GM10248 (cell line): ENCODE measurements at places on chromosomes 2 and 18.

DNA sequence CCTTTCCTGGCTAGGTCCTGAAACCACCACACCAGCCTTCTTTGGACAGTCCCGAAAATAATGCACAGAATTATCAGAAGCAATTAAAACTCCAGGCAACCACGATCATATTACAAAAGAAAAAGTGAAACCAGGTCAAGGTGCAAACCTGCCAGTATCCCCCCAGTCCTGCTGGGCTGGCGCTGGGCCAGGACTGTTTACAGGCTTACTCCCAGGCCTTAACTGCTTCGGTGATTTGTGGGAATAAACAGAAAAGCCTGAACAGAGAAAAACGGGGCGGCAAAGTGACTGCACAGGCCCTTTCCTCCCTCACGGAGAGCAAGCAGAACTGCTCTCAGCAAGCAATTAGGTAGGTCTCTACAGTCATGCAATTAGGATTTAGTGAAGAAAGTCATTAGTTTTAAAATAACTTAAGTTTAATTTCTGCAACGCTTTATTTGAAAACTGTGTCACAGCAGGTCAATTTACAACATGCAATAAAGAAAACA lies 1.3 kb downstream of the HDAC4 start:
- no peak for DNase-seq

DNA sequence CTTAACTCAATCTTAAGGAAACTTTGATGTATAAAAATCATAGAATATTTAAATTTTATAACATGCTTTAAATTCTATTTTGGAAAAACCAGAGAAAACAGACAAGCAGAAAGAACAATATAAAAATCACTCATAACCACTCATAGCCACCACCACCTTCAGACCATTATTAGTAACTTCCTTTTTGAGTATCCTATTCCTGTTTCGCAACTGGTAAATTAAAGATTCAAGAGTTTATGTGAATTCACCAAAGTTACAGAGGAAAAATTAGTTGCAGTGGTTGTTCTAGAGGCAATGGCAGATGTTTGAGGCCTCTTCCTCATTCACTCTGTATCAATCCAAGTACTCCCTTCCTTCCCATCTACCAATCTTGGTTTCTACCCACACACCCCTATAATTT lies 49.3 kb upstream of the PROKR1 start:
- no peak for DNase-seq

DNA sequence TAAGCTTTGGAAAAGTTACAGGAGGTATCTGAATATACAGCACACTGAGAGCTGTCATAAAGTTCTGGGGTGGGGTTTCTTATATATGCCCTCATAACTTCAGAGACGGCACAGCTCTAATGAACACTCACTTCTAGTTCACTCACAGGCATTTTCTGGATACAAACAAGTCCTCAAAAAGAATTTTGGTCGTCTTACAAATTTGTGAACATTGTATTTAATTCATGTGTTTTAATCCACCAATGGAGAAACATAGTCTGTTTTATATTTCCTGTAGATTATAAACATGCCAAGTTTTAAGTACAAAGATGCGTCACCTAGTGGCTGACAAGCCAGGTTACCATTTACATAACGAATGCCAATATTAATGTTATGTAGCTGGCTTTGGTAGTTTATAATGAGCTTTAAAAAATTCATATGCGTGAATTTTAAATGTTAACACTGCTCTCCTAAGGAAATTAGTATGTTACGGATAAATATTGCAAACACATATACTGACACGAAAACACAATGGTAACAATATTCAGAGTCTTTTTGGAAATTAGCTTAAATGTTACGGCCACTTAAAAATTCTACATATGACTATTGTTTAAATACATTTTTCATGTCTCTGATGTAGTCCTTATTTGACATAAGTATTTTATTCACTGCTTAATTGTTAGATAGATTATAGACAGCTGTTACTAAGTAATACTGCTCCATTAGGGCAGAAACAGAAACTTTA lies 2.5 kb downstream of the COL3A1 start:
- no peak for DNase-seq

DNA sequence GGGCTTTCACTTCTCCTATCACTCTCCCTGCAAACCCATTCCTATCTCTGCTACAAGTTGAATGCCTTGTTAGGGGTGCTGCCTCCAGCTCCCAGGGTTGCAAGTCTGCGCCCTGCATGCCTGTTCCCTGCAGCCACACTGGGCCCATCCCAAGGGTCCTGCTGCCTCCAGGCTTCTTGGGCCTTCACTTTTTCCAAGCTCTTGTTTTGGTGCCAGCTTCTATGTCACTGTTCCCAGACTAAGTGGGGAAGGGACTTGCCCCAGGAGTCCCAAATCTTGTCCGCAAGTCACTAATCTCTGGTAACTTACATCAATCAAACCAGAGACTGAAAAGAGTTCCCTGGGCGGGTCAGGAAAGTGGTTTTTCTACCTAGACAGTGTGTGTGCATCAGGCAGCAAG lies 65.4 kb downstream of the ZCCHC2 start:
- peak; percentile 6 for DNase-seq

DNA sequence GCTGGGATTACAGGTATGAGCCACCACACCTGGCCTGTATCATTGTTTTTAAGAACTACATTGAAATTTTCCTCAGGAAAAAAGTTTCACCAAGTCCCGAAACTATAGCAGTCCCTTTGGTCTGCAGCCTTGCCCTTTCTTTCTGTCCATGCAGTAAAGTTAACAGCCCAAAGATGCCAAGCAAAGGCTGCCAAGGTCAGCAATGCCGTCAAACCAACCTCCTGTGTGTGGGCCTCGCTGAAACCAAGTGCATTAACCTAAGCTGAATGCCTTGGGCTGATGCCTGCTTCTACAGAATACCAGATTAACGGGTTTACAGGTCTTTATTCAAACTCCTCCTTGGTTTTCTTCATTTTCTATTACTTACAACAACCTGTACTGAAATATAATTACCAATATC lies 73.1 kb downstream of the EIF5B start:
- no peak for DNase-seq

DNA sequence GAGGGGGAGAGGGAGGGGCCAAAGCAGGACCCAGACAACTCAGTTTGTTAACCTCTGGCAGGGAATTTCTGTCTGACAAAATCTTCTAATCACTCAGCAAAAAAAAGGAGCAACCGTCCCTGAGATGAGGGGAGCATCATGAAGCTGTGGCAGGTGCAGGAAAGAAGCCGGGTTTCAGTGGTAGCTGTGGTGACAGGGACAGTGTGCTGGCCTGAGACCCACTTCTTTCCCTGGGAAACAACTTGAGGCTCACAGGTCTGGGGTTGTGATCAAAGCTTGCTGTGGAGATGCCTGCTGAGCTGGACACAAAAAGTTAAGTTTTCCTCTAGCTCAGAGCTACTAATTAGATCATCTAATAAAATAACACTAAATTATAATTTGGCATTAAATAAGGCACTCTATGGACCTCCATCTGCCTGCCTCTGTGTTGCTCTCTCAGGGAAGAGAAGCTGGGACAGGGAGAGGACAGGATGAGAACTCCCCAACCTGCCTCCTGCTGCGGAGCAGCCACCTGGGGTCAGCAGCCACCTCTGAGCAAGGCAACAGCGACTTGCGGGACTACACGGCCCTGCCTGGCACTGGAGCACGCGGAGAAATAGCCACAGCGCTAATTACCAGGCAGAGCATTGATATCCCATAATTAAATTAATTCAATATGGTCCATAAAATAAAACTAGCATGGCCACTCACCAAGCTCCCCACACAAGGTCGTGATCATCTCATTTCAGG lies 104.6 kb upstream of the TEX51 start:
- DNase-seq: no peak
